ENCODE measurements at places on chromosomes 7 and 10. TPM values are rescaled to one million over a fixed set of nuclear protein-coding genes. Genes with fewer than 3 reads are reported as not detected.

MBL2 gene
- not detected for total RNA-seq

IQUB gene
- 0.53 TPM for total RNA-seq

JAKMIP3 gene
- total RNA-seq = 0.35 TPM

GPC2 gene
- total RNA-seq = 0.18 TPM

SPDYE2B gene
- not detected for total RNA-seq

GOLGA7B gene
- total RNA-seq = not detected

PNLIPRP2 gene
- not detected for total RNA-seq

NET1 gene
- 28.5 TPM for total RNA-seq

DNAJC12 gene
- 6.1 TPM for total RNA-seq

CALML3 gene
- not detected for total RNA-seq

DNAH11 gene
- 1.4 TPM for total RNA-seq

FANK1 gene
- 0.71 TPM for total RNA-seq

POU6F2 gene
- total RNA-seq = not detected

MKX gene
- 7.5 TPM for total RNA-seq

UPK3BL1 gene
- total RNA-seq = 31.4 TPM

AEBP1 gene
- 90.4 TPM for total RNA-seq

All from myometrial cell (primary cell).